ENCODE measurements at places on chromosomes 12 and 14.

GRCh38 chr14:68222154-68222553 is 402.6 kb downstream of the RAD51B start:
- DNase-seq = no peak

GRCh38 chr12:28456934-28457710 is 266.9 kb downstream of the CCDC91 start:
- DNase-seq = no peak

- DNase-seq = no peak
Observed at GRCh38 chr12:3035815-3036702, 41.1 kb upstream of the TSPAN9 start.

- no peak for DNase-seq
Observed at GRCh38 chr12:24012528-24012927, 63.1 kb upstream of the SOX5 start.
